ENCODE measurements at places on chromosomes 12 and 14.

DNA sequence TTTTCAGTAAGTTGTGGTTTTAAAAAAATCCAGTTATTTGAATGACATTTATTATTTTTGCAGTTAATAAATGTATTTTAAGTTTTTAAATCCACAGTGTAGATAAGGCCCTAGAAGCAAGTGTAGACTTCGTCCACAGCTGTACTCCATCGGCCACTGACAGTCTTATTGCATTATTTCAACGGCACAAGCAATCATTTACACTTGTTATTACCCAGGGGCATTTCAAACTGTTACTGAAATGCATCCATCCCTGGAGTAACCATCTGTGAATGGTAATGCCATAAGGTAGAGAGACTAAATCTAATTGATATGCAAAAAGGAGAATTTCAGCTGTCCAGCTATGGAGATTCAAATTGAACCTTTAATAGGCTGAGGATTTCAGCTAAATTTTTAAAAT lies 48.4 kb downstream of the BICD1 start:
- DNase-seq, result no peak

DNA sequence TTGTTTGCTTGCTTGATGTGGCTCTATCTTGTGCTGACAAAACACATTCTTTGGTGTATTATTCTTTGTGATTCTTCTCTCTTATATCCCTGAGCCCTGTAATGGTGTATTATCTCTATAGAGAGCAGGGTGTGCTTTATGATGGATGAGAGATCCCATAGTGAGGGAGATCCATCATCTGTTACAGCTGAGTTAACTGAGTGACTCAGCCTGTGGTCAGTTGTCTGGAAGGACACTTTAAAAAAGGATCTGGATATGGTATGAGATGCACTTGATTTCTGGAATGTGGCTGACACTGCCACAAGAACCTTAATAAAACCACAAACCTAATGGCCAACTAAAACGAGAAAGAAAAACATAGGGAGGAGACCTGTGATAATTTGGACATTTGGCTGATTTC lies 461.4 kb upstream of the SYT1 start:
- DNase-seq, result peak; percentile 88

- no peak for DNase-seq
Observed at GRCh38 chr12:72543777-72544467, 271.8 kb downstream of the TRHDE start.

DNA sequence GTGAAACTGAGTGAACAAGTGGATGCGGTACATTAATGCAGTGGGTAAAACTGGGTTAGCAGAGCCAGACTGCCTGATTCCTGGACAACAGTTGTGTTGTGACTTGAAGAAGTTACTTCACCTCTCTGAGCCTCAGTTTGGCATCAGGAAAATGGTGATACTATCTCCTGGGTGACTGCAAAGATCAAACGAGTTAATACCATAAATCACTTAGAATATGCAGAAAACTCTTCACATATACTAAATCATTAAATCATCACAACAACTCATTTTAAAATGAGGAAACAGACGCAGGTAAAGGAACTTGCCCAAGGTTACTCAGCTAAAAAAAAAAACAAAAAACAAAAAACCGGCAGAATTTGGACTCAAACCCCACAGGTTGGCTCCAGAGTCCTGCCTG lies 811 bp downstream of the MTERF2 start:
- DNase-seq, result no peak
